ENCODE measurements at places on chromosomes 3 and 15.

- DNase-seq: no peak
Observed at GRCh38 chr15:64223882-64224281, 61.1 kb upstream of the PPIB start.

DNA sequence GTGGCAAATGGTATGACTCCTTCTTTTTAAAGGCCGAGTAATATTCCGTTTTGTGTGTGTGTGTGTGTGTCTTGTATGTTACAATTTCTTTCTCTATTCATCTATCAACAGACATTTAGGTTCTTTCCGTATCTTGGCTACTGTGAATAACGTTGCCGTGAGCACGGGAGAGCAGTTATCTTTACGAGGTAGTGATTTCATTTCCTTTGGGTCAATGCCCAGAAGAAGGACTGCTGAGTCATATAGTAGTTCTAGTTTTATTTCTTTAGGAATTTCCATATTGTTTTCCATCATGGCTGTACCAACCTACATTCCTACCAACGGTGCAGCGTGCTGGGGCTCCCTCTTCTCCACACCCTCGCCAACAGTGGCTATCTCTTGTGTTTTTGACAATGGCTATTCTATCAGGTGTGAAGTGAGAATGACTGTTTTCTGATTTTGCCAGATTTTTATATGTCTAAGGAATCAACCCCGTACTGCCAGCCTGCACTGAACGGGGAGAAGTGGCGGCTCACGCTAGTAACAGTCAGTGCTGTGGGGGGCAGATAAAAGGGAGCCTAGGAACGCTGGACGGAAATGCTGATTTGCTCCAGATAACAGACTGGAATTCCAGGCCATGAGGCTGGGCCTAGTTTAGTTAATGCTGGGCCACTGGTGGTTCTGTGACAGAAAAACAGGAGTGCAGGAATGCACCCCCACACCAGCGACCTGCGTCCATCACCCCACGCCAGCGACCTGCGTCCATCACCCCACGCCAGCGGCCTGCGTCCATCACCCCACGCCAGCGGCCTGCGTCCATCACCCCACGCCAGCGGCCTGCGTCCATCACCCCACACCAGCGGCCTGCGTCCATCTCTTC lies 168.1 kb downstream of the XXYLT1 start:
- DNase-seq: no peak

- no peak for DNase-seq
Observed at GRCh38 chr15:63453186-63453905, 51.0 kb upstream of the USP3 start.

GRCh38 chr3:182763896-182764295 lies 29.4 kb upstream of the ATP11B start:
- DNase-seq: no peak

DNA sequence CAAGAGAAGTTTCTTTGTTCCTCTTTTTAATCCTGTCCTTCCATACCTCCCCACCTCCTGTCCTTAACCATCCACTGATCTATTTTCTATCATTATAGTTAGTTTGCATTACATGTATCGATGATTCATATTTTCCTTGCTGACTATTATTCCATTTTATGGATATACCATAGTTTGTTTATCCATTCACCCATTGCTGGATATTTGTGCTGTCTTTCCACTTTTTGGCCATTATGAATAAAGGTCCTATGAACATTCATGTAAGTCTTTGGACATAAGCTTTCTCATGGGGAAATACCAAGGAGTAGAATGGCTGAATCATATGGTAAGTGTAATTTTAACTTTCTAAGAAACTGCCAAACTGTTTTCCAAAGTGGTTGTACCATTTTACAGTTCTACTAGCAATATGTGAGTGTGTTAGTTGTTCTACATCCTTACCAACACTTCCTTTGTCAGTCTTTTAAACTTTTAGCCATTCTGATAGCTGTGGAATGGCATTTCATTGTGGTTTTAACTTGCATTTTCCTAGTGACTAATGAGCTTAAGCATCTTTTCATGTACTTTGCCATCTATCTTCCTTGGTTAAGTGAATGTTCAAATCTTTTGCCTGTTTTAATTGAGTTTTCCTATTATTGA lies 11.7 kb downstream of the ATP6V1A start:
- DNase-seq: no peak

- DNase-seq: no peak
Observed at GRCh38 chr3:12230406-12230805, 58.5 kb upstream of the PPARG start.
